Gastrocnemius medialis (tissue), 4 donors: ENCODE measurements at places on chromosomes 3 and 15.

DNA sequence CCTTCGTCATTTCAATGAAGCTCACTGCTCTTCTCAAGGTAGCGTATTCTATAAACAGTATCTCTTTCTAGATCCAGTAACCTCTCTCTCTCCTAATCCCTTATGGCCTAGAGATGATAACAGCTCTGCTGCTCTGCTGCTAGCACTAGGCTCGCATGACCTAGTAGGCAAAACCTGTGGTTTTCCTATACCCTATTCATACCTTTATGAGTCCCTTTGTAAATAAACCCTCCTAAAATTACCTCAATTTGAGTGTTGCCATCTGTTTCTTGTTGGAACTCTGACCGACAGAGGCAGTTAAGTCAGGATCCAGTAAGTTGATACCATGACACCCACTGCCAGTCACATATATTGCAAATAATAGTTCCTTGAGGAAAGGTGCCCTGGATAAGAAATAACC lies 7.3 kb downstream of the CCDC14 start:
- H3K4me1 ChIP-seq = no peaks in the 10 kb centered on the region
- H3K4me3 ChIP-seq = no peak overlapping the region
- no peaks in the 10 kb centered on the region for H3K27me3 ChIP-seq
- H3K27ac ChIP-seq = no peak overlapping the region

DNA sequence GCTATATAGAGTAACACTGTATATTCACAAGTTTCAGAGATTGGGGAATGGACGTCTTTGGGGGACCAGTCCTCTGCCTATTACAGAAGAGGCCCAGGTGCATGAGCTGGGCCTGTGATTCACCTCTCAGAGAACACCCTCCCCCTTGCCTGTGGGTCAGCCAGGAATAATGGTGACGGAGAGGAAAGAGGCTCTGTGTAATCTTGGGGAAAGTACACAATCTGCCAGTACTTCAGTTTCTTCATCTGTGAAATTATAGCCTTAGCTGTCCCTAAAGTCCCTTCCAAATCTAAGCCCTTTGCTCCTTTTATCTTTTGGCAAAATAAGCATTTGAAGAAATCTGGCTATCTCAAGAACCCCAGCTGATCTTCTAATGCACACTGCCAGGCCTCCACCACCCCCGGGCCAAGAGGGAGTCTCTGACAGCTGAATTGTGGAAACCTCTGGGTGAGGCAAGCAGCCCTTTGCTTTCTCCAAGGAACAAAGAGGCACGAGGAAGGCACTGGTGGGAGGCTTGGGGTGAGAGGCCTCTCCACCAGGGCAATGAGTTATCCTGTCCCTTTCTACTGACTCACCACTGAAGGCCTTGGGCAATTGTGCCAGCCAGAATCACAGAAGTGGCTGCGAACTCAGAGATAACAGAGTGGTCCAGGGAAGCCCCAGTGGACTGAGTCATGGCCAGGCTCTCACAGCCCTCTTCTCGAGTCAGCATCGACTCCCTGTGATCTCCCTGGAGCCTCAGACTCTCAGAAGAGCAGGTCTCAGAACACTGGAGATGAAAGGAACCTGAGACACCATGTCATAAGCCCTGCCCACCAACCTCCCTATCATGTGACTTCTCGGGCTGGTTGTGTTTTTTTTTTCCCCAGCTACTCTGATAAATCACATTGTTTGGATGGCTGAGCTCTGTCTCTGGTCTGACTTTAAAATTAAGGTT lies 31.8 kb downstream of the CCNL1 start:
- no peaks in the 10 kb centered on the region for H3K27me3 ChIP-seq
- H3K27ac ChIP-seq = peak overlapping the region; percentile 70
- H3K4me3 ChIP-seq = no peak overlapping the region
- DNase-seq = no peak

DNA sequence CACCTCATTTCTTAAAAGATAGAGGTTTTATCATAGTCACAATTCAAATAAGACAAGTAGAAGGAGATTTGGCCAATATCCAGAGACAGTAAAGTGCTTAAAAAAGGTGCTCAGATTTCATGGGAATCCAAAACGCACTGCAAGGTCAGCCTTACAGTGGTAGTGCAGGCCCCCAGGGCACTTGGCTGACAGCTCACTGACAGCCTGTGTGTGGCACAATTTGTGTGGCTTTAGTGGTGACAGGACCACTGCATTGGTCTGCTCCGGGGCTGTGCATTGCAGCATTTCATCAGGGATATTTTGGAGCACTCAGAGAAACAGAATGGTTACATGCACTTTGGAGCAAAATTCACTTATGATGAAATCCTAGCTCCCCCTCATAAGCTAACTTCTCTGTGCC lies 544.3 kb downstream of the NTRK3 start:
- no peak overlapping the region for H3K4me3 ChIP-seq
- no peaks in the 10 kb centered on the region for H3K36me3 ChIP-seq
- no peak for DNase-seq
- H3K27ac ChIP-seq = no peak overlapping the region

DNA sequence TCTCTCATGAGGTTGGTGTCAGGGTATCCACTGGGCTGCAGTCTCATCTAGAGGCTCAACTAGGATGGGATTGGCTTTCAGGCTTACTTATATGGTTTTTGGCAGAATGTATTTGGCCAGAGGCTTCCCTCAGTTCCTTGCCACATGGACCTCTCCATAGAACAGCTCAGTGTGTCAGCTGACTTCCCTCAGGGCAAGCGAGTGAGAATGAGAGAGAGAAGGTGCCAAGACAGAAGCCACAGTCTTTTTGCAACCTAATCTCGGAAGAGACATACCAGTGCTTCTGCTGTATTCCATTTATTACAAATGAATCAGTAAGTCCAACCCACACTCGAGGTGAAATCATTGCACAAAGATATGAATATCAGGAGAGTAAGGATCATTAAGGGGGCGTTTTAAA lies 129.2 kb downstream of the CCNL1 start:
- H3K36me3 ChIP-seq = no peaks in the 10 kb centered on the region
- H3K27ac ChIP-seq = no peak overlapping the region
- DNase-seq = no peak
- no peaks in the 10 kb centered on the region for H3K4me1 ChIP-seq

- H3K4me3 ChIP-seq = no peak overlapping the region
- no peaks in the 10 kb centered on the region for H3K27me3 ChIP-seq
- no peak overlapping the region for H3K27ac ChIP-seq
- no peaks in the 10 kb centered on the region for H3K4me1 ChIP-seq
Measured at GRCh38 chr15:36359286-36359685, 220.1 kb upstream of the CDIN1 start.

DNA sequence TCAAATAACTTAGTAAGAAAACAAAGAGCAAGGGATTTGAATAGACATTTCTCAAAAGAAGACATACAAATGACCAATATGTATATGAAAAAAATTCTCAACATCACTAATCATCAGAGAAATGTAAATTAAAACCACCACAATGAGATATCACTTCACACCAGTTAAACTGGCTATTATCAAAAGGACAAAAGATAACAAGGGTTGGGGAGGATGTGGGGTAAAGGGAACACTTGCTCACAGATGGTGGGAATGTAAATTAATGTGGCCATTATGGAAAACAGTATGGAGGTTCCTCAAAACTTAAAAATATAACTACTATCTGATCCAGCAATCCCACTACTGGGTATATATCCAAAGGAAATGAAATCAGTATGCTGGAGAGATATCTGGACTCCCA lies 46.0 kb upstream of the RYK start:
- DNase-seq = no peak
- H3K4me3 ChIP-seq = no peak overlapping the region
- no peaks in the 10 kb centered on the region for H3K36me3 ChIP-seq
- no peak overlapping the region for H3K27ac ChIP-seq
- H3K27me3 ChIP-seq = no peaks in the 10 kb centered on the region

- no peak for DNase-seq
- H3K27ac ChIP-seq = peak overlapping the region; percentile 80
- H3K4me1 ChIP-seq = peaks cover 26% of the 10 kb centered on the region
- no peaks in the 10 kb centered on the region for H3K27me3 ChIP-seq
- H3K4me3 ChIP-seq = peak overlapping the region; percentile 2
Measured at GRCh38 chr3:146156095-146156494, 4.9 kb downstream of the PLOD2 start.

- no peak overlapping the region for H3K27ac ChIP-seq
- DNase-seq = no peak
- no peak overlapping the region for H3K4me3 ChIP-seq
- no peaks in the 10 kb centered on the region for H3K4me1 ChIP-seq
- H3K27me3 ChIP-seq = no peaks in the 10 kb centered on the region
- H3K36me3 ChIP-seq = no peaks in the 10 kb centered on the region
Measured at GRCh38 chr3:71152039-71152891, 431.3 kb downstream of the FOXP1 start.

DNA sequence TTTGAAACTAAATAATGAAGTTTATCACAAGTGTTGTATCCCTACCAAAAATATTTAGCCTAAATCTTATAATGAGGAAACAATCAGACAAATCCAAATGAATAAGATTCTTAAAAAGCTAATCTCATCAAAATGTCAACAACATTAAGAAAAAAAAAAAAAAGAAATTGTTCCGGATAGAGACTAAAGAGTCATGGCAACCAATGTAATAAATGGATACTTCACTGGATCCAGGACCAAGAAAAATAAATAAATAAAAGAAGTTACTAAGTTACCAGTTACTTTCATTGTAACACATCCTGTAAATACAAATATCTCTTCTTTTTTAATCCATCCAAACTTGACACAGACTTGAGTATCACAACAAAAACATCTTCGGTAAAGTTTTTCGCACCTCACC lies 607 bp downstream of the MRPL47 start:
- peaks cover 34% of the 10 kb centered on the region for H3K36me3 ChIP-seq
- H3K27ac ChIP-seq = peak overlapping the region; percentile 90
- no peak for DNase-seq

- H3K36me3 ChIP-seq = peaks cover 21% of the 10 kb centered on the region
- DNase-seq = no peak
- H3K4me3 ChIP-seq = peak overlapping the region; percentile 90
- H3K27me3 ChIP-seq = no peaks in the 10 kb centered on the region
Measured at GRCh38 chr3:9732080-9732739, 675 bp downstream of the BRPF1 start.

GRCh38 chr3:98012979-98013378 lies 22.1 kb downstream of the GABRR3 start:
- no peak overlapping the region for H3K4me3 ChIP-seq
- H3K36me3 ChIP-seq = no peaks in the 10 kb centered on the region
- H3K27me3 ChIP-seq = no peaks in the 10 kb centered on the region

DNA sequence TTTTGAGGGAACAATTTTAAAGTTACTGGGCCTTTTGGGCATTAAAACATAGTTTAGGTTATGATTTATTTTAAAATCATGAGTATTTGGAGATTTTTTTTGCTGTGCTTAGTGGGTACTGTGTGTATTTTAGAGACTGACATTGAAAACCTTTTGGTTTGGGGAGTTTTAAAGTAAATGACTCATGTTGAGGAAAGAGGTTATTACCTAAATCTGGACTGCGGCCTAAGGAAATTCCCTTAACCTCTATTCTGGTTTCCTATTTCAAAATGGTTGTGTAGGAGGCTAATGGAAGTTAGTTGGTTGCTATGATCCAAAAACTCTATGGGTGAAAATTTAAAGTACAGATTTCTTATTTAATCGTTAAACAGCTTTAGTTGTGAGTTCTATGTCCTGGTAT lies 57.3 kb upstream of the DPH6 start:
- H3K27me3 ChIP-seq = no peaks in the 10 kb centered on the region
- no peaks in the 10 kb centered on the region for H3K36me3 ChIP-seq
- no peaks in the 10 kb centered on the region for H3K4me1 ChIP-seq
- DNase-seq = no peak
- H3K27ac ChIP-seq = no peak overlapping the region

DNA sequence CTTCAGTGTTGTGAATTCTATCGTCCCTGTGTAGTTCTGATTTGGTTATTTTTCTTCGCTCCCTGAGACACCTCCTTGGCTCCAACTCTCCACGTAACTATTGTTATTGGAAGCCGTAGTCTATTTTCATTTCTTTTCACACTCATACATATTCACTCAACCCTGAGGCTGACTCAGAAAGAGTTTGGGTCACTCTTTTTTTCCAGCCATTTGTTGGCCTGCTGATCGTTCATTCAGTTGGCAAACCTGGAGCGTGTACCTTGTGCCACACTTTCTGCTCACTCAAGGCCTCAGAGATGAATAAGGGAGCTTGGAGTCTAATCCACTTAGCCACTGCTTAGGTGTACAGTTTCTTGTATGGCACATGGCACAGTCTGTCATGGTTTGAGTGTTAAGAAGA lies 22.4 kb downstream of the GYG1 start:
- peak overlapping the region; percentile 98 for H3K27ac ChIP-seq
- no peak for DNase-seq
- no peaks in the 10 kb centered on the region for H3K36me3 ChIP-seq
- no peak overlapping the region for H3K4me3 ChIP-seq
- peaks cover 88% of the 10 kb centered on the region for H3K4me1 ChIP-seq

GRCh38 chr15:79248183-79248582 lies 34.3 kb upstream of the ANKRD34C start:
- no peaks in the 10 kb centered on the region for H3K36me3 ChIP-seq
- no peaks in the 10 kb centered on the region for H3K27me3 ChIP-seq
- no peaks in the 10 kb centered on the region for H3K4me1 ChIP-seq
- DNase-seq = no peak
- no peak overlapping the region for H3K27ac ChIP-seq

GRCh38 chr15:74185710-74186348 lies 12.3 kb downstream of the ISLR start:
- H3K27ac ChIP-seq = no peak overlapping the region
- H3K36me3 ChIP-seq = no peaks in the 10 kb centered on the region
- H3K4me3 ChIP-seq = no peak overlapping the region
- no peaks in the 10 kb centered on the region for H3K4me1 ChIP-seq

- no peak for DNase-seq
- H3K27ac ChIP-seq = no peak overlapping the region
- no peaks in the 10 kb centered on the region for H3K4me1 ChIP-seq
- no peak overlapping the region for H3K4me3 ChIP-seq
- H3K27me3 ChIP-seq = peaks cover 5% of the 10 kb centered on the region
Measured at GRCh38 chr15:36896949-36897348, 203.4 kb downstream of the MEIS2 start.

DNA sequence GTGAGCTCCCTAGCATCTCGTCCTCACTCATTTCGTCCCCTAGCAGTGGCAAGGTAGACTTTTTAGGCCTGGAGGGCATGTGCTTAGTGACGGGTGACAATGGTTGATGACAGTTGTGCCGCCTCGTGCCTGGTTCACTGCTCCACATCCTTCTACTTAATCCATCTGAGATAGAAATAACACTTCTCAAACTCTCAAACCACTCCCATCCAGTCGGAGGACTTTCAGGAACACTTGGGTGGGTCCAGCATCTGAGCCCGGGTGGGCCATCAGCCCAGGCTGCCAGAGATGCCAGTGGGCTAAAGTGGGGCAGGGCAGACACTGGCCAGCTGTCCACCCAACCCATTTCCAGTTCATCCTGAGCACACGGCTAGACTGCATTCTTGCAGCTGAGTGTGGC lies 79.7 kb upstream of the SMAD3 start:
- no peak overlapping the region for H3K27ac ChIP-seq
- no peak for DNase-seq
- no peaks in the 10 kb centered on the region for H3K36me3 ChIP-seq
- no peaks in the 10 kb centered on the region for H3K27me3 ChIP-seq
- H3K4me1 ChIP-seq = no peaks in the 10 kb centered on the region

GRCh38 chr3:24929521-24929920 lies 434.9 kb upstream of the THRB start:
- H3K4me1 ChIP-seq = no peaks in the 10 kb centered on the region
- no peak for DNase-seq
- H3K4me3 ChIP-seq = no peak overlapping the region
- H3K27ac ChIP-seq = no peak overlapping the region

- no peaks in the 10 kb centered on the region for H3K27me3 ChIP-seq
- no peak overlapping the region for H3K4me3 ChIP-seq
- no peak for DNase-seq
- no peak overlapping the region for H3K27ac ChIP-seq
Measured at GRCh38 chr3:180430896-180431295, 171.1 kb upstream of the TTC14 start.

GRCh38 chr15:40407330-40407990 lies 1.9 kb downstream of the IVD start:
- DNase-seq = no peak
- H3K36me3 ChIP-seq = no peaks in the 10 kb centered on the region
- no peaks in the 10 kb centered on the region for H3K27me3 ChIP-seq
- H3K27ac ChIP-seq = no peak overlapping the region
